ENCODE measurements at places on chromosomes 11 and 22.
A peak's percentile ranks its signal among the peaks of the same experiment; 100 is the strongest.

GRCh38 chr11:71294846-71295600 is 42.6 kb upstream of the SHANK2 start:
- DNase-seq, result no peak

GRCh38 chr22:30033901-30034300 is 46.4 kb upstream of the HORMAD2 start:
- no peak for DNase-seq

DNA sequence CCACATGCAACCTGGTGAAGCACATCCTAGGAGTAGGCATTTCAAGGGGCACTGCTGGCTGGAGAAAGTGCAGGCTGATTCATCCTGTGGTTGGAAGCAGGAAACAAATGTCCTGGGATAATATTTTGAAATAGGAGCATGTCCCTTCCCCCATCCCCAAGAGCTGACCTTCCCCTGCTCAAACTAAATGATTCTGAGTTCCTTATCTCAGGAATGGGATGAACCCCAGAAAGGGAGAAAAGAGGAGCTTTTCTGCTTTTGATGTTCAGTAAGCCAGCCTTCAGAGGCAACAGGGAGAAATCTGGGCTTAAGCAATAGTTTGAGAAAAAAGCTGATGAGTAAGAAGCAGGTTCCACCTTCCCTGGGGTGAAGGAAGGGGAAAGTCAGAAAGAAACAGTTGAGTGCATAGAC is 19.5 kb upstream of the SPON1 start:
- DNase-seq, result no peak

DNA sequence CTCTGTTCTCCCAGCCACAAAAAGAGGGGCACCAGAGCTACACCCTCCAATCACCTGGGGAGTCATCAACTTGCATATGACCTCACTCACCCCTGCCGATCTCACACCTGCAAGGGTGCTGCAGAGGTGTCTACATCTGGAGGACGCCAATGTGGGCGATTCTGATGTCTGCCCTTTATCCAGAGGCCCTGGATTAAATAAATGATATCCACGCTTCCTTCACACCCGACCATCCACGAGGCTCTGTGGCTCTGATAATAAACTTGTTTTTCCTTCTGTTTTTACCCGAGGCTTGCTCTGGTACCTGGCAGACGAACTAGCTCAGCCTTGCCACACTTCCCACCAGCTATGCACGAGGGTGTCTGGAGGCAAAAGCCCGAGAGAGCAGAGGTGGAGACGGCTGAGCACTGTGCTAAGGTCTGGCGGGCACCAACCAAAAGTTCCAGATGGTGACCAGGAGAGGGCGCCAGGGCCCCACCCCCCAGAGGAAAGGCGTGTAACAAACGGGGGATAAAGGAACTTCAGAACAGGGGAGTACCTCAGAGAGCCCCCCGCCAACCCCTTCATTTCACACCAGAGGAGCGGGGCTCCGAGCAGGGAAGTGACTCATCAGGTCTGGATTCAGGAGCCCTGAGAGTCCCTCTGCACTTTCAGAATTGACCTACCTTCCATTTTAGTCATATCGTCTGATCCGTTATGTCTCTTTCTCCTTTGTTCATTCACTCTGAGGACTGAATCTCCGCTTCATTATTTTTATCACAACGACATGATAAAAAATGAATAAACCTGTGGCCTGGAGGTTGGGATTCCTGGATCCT is 13.5 kb downstream of the SCN3B start:
- DNase-seq, result peak; percentile 39

DNA sequence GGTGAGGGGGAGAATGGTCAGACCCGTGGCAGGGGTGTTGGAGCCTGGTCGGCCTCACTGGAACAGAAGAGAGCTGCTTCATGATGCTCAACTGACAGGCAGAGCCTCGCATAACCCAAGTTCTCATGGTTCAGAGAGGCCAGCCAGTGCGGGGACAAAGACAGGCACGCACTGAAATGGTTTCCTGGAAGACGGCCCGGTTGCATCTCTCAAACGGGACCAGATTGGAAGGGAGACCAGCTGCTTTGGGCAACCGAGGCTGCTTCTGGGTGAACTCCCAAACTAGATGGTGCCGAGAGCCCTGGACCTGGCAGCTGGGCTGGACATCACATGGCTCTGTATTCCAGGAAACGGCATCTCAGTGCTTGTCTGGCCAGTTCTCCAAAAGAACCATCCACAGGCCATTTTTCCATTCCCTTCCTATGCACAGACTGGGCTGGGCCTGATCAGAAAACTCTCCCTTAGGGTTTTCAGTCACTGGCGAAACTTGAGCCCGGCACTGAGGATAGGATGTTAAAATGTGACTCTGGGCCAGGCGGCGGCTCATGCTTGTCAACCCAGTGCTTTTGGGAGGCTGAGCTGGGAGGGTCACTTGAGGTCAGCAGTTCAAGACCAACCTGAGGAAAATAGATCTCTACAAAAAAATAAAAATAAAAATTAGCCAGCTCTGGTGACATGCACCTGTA is 80.1 kb upstream of the PRODH start:
- no peak for DNase-seq

DNA sequence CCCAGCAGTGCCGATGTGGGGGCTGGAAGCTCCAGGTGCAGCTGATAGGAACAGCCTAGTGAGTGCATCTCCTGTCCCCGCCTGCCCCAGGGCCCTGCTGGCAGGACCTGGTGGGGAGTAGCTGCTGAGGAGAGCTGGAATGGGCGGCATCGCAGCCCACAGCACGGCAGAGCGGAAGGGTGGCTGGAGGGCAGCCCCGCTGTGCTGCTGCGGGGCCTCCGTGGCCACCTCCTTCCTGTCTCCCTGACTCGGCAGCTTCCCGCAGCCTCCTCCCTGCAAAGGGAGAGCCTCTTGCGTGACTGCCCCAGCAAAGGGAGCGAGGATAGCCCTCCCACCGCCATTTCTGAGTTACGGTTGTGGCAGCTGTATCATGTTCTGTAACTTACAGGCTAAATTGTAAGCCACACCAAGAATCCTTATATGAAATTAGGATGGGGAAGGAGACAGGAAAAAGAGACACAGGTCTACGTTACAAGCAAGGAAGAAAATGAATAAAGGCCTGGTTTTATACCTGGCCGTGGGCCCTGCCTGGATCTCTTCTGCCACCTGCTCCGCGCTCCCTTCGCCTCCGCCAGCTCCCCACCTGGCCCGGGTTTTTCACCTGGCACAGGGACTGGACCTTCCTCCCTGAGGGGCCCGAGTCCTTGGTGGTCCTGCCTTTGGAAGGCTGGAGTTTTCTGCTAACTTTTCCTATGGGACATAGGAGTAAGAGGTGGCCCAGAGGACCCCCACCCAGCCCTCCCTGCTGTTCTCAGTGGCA is 10.0 kb downstream of the TPCN2 start:
- no peak for DNase-seq

DNA sequence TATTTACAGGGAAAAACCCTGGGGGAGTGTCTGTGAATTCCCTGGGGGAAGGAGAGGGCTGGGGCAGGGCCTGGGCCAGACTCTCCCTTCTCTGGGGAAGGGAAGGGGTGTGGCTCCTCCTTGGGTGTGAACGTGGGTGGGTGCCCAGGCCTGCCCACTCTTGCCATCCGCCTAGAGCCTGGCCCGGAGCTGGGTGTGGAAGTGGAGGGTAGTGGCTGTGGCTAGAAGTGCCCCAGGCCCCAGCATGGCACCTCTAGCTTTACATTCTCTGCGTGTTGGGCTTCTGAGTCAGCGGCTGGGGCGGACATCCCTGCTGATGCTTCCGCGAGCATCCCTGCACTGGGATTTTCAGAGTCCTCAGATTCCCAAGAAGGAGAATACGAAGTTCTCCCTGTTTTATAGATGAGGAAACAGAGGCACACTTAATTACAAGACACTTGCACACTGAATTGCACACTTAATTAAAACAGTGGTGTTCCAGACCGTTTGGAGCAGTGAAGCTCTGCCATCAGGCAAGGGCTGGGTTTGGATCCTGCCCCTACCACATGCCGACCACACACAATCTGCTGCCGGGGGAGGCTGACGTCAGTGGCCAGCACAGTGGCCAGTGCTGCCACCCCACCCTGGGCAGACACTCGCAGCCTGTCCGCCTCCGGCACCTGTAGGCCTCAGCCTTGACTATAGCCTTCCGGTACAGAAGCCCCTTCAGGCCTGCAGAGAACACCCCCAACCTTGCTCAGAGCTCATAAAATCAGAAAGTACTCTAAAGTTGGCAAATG is 7.6 kb downstream of the BAD start:
- no peak for DNase-seq

DNA sequence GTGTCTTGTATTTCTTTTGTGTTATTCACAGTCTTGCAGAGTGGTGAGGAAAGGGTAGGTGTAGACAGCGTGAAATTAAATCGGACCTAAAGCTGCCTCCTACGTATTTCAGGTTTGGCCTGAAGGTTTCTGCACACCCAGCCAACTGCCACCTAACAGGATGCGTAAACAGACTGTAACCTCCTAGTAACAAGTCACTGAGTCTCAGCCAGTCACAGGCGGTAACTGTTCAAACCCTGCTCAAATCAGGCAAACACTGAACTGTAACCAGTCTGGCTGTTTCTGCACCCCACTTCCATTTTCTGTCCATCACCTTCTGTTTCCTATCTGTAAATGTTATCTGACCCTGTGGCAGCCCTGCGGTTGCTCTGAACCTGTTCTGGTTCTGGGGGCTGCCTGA is 87.1 kb downstream of the ADAMTS15 start:
- DNase-seq, result no peak

DNA sequence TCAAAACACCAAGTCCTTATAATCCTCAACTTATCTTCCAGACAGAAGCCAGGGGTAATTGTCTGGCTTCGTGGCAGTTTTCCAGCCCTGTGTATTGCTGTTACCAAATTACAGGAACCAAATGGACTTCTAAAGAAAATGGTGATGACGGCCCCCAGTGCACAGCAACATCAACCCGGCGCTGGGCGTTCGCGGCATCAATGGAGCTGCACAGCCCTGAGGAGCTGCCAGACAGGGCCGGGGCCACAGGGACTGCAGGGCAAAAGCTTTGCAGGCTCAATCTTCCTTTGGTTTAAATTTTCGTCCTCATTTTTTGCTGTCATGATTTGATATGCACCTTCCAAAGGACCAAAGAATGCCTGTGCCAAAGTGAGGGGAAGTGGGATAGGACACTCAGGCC is 292.5 kb downstream of the BRD1 start:
- no peak for DNase-seq

DNA sequence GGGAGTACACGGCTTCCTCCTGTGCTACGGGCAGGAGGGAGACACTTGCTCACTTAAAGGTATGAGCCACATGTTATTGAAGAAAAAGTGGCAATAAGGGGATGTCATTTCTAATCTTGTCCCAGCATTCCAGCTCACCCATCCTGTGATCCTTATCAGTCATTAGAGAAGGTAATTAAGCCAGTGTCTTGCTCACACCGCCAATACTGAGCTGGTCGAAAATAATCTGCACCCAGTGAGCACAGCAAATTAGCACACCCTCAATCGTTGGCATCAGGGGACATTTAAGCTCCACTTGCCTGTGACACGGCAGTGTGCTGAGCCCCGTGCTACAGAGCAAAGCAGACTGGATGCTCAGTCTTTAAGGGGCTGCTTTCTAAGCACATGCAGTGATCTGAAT is 510.7 kb downstream of the OPCML start:
- no peak for DNase-seq

DNA sequence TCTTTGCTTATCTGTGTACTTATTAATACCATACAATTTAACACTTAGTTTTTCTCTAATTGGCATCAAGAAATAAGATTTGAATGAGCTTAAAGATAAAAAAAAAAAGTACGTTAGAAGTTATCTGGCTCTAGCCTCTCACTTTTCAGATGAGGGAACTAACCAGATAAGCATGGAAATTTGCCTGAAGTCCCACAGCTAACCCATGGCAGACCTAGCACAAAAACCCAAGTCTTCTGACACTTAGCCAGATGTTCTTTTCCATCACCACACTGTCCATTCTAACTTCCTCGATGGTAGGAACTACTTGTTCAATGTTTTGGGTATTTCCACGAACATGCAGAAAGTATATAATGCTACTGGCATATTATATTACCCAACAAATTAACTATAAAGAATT is 7.4 kb upstream of the SOX6 start:
- DNase-seq, result peak; percentile 58

DNA sequence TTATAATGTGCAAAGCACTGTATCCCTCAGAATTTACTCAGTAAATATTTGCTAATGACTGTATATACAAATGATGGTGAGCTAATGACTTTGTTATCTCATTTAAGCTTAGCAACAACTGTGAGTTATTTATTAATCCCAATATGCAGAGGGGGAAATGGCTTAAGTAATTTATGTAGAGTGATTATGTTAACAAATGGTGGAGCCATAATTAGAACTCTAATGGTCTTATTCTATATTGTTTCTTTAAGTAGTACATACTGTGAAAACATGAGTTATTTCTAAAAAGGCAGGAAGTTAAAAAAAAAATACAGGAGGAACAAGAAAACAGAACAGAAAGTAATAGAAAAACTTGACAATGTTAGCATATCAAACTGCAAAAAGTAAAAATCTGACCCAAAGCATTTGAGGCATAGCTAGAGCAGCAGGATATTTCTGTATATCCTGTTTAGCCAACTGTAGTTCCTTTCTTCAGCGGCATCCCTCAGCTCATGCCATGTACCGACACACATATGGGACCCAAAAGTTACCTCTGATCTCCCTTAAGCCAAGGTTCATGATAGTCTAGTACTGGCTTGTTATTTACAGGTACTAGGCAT is 94.2 kb downstream of the FCHSD2 start:
- no peak for DNase-seq

GRCh38 chr22:24697621-24698082 is 76.9 kb downstream of the PIWIL3 start:
- DNase-seq, result peak; percentile 16

DNA sequence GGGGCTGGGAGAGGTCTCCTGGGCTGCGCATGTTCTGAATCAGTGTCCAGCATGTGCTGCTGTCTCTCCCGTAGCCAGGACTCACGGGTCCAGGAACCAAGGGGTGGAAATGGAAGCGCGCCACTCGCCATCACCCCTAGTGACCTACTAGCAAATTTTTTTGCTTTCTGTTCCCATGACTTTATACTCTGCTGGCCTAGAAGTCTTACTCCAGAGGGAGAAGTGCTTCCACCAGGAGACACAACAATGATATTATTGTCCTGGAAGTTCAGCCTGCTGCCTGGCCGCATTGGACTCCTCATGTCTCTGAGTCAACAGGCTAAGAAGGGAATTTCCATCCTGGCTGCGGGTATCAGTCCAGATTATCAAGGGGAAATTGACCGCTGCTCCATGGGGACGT is 729.7 kb downstream of the BRD1 start:
- DNase-seq, result no peak

DNA sequence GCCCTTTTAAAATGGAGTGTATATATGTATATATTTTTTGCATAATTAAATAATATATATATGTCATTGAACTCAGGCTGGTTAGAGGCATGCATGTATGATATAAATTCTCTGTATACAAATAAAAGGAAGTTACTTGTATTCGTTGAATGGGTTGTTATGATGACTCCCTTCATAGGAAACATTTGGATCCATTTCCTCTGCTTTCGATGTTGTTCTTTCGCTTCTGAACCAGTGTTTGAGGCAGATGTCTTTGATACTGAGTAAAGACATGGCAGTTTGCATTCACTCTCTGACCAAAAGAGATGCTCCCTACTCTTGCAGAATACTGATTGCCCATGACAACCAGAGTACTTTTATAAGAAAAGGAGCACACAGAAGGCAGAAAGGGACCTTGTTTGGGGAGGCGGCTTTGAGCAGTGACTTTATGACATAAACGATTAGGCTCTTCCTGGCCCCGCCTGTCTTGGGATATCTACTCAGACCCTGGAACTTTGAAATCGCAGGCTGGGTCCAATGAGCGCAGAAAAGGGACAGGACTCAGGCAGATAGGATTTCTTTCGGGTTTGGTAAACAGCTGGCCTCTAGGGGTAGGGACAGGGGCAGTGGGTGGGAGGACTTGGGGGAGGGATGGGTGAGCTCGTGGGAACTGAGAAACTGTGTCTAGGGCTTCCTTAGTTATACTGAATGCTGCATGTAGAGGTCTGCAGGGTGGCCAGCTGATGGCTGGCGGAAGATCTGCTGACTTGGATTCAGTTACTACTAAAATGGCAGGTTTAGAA is 23.2 kb downstream of the TIMP3 start:
- no peak for DNase-seq
